SK-MEL-5 (cell line): ENCODE measurements at places on chromosomes 1 and 21.
A peak's percentile ranks its signal among the peaks of the same experiment; 100 is the strongest.

GRCh38 chr1:168933141-168933805, 173.2 kb upstream of the ATP1B1 start:
- no peak for DNase-seq

DNA sequence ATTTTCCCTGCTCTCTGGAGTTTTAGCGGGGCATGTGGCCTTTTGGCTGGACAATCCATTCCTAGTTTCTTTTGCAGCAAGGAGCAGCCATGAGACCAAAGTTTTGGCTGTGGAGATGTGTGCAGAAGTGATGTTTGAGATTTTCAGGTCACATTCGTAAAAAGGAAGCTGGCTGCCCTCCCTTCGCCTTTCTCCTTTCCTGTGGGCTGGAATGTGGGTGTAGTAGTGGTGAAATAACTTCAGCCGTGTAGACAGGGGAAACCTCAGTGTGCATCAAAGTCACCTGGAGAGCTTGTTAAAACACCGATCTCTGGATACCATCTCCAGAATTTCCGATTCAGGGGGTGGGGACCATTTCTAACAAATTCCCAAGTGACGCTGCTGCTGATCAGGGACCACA, 5.3 kb upstream of the GPR88 start:
- no peak for DNase-seq

DNA sequence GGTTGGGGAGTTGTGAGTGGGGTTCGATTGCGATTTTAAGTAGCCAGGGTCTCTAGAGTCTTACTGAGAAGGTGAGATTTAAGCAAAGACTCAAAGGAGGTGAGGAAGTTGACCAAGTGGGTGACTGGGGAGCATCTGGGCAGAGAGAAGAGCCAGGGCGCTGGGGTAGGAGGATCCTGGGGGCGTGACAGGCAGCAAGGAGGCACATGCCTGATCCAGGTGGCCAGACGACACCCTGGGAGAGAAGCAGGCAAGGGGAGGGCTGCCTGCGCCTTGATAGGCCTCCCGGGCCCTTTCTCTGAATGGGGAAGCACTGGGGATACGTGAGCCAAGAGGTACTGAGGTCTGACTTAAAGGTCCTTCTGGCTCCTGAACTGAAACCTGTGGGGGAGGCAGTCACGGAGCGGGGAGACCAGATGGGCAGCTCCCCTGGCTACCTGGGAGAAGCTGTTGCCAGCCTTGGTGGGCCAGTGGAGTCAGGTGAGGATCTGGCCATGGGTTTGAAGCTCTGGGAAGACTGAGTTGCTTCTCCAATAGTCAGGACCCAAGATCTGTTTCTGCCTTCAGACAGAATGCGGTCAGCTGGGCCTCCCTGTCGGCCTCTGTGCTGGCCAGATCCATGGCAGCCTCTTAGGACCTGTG, 5.4 kb downstream of the ZBTB48 start:
- DNase-seq, result no peak

GRCh38 chr1:96233422-96233821, 488.2 kb upstream of the PTBP2 start:
- no peak for DNase-seq

- DNase-seq, result no peak
Observed at GRCh38 chr1:16218014-16218673, 5.7 kb upstream of the ARHGEF19 start.

- DNase-seq, result peak; percentile 38
Observed at GRCh38 chr21:33069994-33070743, at the start of gene OLIG1. Gene OLIG1 (plus strand): TSS chr21:33070141. CDS start chr21:33070247, 106 bp downstream.

DNA sequence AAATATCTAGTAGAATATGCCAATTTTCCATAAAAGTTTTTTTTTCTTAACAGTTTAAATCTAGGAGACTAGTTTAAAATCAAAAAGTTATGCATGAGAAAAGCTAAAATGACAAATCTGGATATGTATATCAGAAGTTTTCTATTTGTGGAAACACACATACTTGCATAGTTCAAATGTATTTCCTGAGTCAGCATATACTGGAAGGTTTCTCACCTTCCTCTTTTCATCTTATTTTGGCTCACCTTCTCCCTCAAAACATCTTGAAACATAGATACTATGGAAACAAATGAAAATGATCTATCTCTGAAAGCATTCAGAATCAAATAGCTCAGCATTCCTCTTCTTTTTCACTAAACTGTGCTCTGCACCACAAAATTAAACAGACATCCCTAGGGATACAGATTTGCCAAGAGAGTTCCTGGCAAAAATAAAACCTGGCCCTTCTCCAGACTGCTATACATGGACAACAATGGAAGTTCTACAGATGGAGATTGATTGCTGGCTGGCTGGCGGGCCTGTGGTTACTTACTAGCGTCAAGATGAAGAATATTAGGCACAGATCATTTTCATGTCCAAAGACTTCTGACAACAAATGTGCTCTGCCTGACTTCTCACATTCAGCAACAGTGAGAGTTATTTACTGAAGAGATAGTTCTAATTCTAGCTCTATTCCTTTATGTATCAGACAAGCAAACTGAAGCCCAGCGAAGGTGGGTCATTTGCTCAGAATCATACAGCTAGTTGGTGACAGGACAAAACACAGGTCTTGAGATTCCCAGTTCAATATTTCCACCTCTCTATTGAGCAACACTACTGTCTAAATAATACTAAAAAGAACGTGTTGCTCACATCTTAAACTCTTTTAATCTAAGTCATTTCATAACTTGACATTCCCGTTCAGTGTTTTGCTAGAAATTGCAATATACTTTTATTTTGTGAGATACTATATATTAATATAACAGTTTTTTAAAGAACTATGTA, 26.6 kb downstream of the DIPK1A start:
- peak; percentile 91 for DNase-seq

- DNase-seq, result peak; percentile 27
Observed at GRCh38 chr1:201298396-201299381, 15.4 kb downstream of the PKP1 start.

GRCh38 chr1:101290922-101291561, 54.2 kb downstream of the S1PR1 start:
- DNase-seq, result no peak

GRCh38 chr1:161910604-161911003, 113.1 kb downstream of the OLFML2B start:
- DNase-seq, result no peak

DNA sequence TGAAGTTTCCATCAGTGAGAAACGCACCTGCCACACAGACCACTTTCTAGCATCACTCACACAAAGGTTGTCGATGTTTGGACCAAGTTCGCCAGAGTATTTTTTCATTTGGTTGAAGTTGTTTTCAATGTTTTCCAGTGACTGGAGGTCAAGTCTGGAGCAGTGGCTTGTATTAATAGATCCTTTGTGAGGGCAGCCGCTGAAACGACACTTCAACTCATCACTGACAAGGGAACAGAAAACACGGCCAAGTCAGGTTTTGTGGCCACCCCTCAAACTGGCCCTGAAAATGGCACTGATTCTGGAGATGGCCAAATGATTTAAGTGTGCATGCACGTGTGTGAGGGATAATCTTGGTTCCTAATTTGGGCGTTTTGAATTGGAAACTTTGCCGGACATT, 675.6 kb downstream of the SMYD3 start:
- DNase-seq, result no peak

GRCh38 chr1:60151311-60151710, 77.7 kb upstream of the C1orf87 start:
- no peak for DNase-seq

DNA sequence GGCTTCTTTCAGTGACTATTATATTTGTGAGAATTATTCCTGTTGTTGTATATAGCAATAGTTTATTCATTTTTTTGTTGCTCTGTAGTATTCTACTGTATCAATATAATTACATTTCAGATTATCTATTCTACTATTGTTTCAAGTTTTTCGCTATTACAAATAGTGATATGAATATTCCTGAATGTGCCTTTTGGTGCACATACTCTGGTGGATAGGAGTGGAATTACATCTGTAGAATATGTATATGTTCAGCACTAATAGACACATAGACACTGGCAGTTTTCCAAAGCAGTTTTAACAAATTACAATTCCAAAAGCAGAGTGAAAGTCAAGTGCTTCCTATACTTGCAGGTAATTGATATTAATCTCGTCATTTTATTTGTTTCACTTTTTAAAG, 696.2 kb upstream of the PRMT6 start:
- DNase-seq, result peak; percentile 7

DNA sequence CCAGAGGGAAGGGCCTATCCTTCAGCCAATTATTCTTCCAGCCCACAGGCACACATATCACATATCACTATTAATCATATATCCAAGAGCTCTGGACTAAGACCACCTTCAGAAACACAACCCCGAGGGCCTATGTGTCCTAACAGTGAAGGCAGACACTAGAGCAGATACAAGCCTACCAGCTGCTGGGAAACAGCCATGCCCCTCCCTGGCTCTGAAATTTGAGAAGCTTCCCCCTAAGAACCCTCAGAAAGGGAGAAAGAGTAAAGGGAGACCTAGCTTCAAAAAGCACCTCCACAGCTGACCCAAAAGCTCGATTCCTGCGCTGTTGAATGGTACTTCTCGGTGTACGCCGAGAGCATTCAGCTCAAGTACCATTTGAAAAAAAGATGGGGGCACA, 17.4 kb downstream of the CNN3 start:
- no peak for DNase-seq

DNA sequence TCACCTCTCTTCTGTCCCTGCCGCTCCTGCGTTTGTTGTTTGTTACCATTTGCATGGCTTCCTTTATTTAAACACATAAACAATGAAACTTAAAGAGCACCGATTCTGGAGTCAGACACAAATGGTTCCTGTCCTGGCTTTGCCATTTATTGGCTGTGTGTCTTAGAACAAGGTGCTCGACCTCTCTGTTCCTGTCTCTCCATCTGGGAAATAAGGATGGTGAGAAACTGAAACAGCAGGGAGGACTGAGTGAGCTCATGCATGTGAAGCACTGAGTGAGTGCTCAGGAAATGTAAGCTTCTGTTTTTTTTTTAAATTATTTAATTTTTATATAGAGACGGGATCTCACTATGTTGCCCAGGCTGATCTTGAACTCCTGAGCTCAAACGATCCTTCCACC, 148.2 kb upstream of the WNT4 start:
- no peak for DNase-seq

DNA sequence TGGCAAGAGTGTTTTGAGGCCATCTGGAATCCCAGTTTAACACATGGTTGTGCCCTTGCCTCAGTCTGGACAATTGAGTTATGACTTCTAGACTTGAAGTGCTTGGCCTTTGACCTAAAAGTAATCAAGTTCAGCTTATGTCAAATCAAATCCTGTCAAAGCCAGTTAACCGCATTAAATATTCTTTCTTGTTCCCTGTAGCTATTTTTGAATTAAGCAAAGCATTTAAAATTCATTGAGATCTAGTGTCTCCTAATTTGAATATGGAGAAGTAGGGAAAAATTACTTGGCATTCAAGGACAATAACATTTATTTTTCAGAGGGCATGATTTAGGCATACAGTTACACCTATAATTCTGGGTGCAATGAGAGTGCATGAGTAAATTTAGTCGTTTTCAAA, 32.1 kb downstream of the MDM4 start:
- DNase-seq, result no peak

DNA sequence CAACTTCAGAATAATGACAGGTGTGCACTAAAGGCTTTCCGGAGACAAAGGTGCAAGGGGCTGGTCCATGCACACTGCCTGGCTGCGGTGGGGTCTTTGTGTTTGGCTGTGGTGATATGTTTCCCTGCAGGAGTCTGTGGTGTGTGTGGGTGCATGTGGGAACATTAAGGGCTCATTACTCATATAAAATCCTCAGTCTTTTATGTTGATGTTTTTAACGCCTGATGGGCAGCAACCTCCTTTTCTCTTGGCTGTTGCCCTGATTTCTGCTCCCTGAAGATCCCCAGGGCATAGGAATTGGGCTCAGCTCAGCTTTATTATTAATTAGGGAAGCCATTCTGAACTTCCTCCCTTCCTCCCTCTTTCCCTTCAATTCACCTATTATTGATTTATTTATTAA, 67.6 kb upstream of the SPAG17 start:
- no peak for DNase-seq

DNA sequence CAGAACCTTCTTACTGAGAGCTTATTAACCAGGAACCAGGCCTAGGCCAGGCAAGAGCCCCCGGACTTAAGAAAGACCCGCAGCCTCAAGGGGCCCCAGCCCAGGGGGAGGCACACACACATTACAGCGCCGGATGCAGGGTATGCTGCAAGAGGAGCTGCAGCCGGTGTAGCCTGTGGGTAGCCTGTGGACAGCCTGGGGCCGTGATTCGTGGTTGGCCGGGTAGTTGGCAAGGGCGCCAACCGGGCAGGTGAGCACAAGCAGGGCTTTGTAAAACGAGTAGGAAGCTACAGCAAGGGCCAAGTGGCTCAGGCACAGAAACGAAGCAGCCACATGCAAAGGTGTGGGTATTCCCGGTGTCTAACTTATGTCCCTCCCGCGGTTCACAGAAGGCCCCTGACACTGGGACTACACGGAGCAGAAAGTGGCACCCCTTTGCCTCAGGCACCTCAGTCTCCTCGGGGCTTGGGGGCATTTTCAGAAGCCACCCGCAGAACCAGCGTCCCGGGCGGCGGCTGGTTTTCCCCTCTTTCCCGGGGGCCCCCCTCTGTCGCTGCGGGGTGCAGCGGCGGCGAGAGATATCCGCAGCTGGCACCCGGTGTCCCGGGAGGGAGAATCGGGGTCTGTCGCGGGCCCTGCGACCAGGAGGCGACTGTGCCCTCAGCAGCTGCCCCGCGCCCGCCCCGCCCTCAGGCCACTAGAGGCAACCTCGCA, 40.8 kb downstream of the KIAA1614 start:
- DNase-seq, result no peak

DNA sequence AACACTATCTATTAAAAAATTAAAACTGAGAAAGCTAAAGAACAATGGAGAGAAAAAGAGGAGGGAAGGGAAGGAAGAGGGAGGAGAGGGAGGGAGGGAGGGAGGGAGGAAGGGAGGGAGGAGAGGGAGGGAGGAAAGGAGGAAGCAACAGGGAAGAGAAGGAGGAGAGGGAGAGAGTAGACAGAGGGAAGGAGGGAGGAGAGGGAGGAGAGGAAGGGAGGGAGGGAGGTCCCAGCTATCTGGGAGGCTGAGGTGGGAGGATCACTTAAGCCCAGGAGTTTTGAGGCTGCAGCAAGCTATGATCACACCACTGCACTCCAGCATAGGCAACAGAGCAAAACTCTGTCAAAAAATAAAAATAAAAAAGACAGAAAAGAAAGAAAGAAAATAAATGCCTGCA, 16.5 kb downstream of the ZBTB17 start:
- no peak for DNase-seq

DNA sequence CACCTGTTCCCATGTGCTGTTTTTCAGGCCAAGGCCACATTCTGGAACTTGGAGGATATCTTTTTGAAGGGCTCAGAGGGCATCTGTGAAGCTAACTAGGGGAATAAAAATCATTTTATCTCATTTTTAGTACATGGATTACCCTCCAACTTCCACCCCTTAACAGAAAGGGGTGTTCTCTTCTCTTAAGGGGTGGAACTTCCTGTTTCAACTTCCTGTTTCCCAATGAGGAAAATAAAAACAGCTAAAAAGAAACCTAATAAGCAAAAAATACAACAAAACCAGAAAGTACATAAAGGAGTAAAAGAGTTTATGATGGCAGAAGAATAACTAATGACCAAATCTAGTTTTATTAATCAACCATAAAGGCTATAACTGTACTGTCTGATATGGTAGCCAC, 24.8 kb upstream of the SLC22A15 start:
- no peak for DNase-seq
